PC-3 (cell line): ENCODE measurements at places on chromosomes 2 and 18. TPM values are rescaled to one million over a fixed set of nuclear protein-coding genes. Genes with fewer than 3 reads are reported as not detected.

DNA sequence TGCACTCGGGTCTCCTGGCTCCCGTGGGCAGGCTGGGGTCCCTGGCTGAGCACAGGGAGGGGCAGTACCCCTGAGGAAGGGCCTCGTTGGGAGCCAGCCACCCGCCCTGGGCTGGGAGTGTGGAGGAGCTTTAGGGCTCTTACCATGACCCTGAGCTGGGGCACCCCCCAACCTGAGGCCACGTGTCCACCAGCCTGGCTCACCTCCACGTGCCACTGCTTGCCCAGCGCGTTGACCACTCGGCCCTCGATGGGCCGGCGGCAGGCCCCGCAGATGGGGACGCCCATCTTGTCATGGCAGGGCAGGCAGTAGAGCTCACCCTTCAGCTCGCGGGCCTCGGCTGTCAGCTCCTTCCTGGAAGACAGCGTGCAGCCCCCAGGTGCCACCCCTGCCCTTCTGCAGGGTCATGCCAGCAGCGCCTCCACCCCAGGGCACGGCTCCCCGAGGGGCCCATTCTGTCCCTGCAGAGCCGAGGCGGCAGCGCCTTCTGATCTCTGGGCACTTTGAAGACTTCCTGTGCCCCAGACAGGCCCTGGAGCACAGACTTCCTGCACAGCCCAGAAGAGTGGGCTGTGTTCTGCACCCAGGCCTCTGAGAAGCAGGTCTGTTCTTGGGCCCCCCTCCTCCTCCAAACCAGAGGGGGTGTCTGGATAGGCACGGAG is 4.0 kb upstream of the GPR17 start:
- no peak for DNase-seq

DNA sequence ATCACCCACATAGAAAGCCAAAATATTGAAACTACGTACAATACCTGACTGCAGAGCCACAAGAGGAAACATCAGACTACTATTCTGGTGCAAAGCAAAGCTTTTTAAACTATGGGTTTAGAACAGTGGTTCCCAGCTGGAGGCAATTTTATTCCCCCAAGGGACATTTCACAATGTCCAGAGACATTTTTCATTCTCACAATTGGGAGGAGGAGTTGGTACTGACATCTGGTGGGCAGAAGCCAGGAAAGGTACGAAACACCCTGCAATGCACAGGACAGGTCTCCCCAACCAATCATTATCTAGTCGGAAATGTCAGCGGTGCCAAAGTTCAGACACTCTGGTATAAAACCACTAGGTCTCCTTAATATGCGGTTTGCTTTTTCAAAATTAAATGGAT is 88.4 kb upstream of the ARL5A start:
- no peak for DNase-seq

Gene GALNT13
- total RNA-seq: 2.0 and 2.6 TPM in 2 replicates

Gene NRP2
- 18.3 and 19.9 TPM in 2 replicates for total RNA-seq
